ENCODE measurements at places on chromosomes 7 and 10. TPM values are rescaled to one million over a fixed set of nuclear protein-coding genes. Genes with fewer than 3 reads are reported as not detected.
A peak's percentile ranks its signal among the peaks of the same experiment; 100 is the strongest.

GRCh38 chr7:50661345-50662040, 96.3 kb upstream of the DDC start:
- no peak overlapping the region for H3K27ac ChIP-seq
- no peaks in the 10 kb centered on the region for H3K27me3 ChIP-seq
- no peak overlapping the region for H3K4me3 ChIP-seq
- peaks cover 2% of the 10 kb centered on the region for H3K4me1 ChIP-seq

DNA sequence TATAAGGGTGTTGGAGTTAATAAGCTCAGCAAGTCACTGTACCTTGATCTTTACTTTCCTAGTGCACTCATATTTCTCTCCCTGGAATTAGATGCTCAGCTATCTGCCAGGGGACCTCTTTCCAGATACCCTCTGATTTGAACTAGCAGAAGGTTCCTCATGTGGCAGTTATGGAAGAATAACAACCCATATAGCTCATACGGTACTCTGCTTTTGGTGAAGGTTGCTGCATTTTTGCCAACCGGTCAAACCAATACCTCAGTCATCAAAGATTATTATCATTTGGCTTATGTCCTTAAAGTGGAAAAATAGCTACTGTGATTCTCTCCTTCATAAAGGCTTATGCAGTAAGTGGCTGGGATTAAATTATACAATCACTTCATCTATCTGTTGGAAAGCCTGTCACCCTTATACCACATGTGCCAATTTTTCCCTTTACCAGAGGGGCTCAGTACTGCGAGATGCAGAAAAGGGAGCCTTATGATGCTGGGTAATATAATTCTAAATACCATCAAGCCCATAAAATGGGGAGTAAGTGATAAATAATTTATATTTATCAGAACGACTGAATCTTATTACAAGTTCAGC, 43.4 kb upstream of the PTER start:
- no peaks in the 10 kb centered on the region for H3K36me3 ChIP-seq
- no peak for DNase-seq
- H3K4me3 ChIP-seq: no peak overlapping the region
- no peak overlapping the region for H3K27ac ChIP-seq
- H3K4me1 ChIP-seq: no peaks in the 10 kb centered on the region

DNA sequence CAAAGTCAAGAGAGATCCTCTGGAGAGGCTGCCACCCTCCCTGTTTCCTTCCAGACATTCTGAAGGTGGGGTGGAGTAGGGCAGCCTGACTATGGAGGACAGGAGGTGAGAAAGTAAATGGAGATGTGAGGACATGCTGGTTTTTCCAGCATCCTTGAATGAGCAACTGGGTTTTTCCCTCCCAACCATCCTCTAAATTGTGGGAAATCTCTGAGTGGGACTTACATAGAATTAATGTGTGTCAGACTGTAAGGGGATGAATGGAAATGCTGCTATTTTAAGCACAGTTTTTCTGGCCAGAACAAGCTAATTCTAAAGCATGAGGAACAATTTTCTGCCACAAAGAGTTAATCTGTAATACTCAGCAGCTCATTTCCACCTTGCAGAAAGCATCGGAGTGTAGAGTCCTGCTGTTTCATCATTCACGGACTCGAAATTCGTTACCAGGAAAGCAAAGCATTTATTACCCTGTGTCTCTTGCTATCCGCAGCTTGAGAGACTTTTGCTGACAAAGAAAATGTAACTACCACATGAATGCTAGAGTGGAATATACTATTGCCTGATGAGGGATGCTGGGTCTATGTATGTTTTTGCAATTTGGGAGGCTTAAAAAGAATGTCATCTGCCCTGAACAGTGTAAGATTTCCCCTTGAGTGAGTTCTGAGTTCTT, 213.0 kb downstream of the CELF2 start:
- no peaks in the 10 kb centered on the region for H3K36me3 ChIP-seq
- DNase-seq: no peak
- H3K4me1 ChIP-seq: no peaks in the 10 kb centered on the region
- H3K4me3 ChIP-seq: no peak overlapping the region

DNA sequence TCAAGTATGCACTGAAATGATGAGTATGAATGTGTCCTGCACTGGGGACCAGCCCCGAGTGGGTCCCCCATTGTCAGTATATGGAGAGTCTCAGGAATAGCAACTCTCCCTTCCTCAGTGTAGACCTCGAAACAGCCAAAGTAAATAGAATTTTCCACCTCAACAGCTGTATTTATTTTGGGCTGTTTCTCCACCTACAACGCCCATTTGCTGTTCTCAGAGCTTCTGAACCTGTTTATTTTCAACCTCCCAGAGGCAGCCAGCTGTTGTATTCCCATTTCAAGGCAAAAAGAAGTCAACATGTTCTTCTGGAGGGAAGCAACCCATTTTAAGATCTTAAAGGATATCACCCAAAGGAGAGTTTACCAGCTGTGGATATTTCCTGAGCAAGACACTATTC, 59.6 kb upstream of the BICC1 start:
- DNase-seq: no peak
- no peak overlapping the region for H3K4me3 ChIP-seq
- no peaks in the 10 kb centered on the region for H3K4me1 ChIP-seq
- H3K27ac ChIP-seq: no peak overlapping the region
- no peaks in the 10 kb centered on the region for H3K27me3 ChIP-seq
- H3K36me3 ChIP-seq: no peaks in the 10 kb centered on the region

- no peaks in the 10 kb centered on the region for H3K36me3 ChIP-seq
- no peaks in the 10 kb centered on the region for H3K4me1 ChIP-seq
- H3K27me3 ChIP-seq: no peaks in the 10 kb centered on the region
- no peak overlapping the region for H3K27ac ChIP-seq
These were observed 21.9 kb downstream of the NAPEPLD start for GRCh38 chr7:103127006-103127405.

DNA sequence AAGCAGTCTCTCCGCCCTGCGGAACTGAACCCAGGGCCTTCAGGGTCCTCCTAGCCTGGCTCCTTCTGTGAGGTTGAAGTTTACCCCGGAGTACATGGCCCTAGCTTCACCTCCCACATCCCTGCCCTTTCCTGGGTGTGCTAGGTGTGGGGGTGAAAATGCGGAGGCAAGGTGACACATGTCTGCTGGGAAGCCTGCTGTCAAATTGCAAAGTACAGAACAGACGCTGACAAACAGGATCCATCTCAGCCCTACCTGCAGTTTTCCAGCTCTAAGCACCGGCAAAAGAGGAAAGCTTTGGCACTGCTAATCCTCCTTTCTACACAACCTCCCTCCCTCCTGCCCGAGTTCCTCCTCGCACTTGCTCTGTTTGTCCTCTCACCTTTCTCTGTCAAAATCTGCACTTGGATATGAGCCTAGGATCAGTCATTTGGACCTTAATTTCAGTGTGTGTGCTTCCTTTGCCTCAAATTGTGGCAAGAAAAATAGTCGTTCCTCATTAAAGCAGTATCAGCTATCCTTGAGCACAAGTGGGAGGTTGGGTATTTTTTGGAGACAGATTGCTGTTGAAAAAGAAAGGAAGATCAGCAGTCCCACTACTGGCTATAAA, 14.4 kb upstream of the GPR15LG start:
- no peak overlapping the region for H3K4me3 ChIP-seq
- H3K27ac ChIP-seq: no peak overlapping the region
- no peak for DNase-seq
- H3K4me1 ChIP-seq: no peaks in the 10 kb centered on the region

DNA sequence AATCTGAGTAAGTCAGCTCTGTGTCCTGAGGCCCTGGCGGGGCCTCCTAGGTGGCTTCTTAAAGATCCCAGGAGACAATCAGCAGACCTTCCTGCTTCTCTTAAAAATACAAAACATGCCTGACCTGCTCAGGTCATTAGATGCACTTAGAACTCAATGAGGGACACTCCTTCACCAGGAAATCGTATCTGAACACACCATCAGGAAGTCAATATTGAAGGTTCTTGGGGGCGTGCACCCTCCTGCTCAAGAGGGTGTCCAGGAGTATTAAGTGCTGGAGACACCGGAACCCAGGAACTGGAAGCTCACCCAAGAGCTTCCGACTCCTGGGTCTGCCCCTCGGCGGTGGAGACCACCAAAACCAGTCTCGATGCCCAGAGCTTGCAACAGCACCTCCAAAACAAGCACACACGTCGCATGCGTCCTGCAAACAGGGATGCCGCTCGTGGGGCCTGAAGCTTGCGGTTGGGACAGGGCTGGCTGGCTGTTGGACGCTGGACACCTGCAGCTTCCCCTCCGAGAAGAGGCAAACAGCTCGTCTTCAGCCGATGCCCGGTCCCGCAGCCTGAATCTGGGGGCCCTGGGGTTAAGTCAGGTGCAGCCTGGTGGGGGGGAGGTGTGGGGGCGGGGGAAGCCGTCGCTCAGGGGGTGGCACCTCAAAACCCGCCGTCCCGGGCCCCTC, 803 bp downstream of the RAPGEF5 start:
- no peak overlapping the region for H3K27ac ChIP-seq
- no peak overlapping the region for H3K4me3 ChIP-seq
- no peaks in the 10 kb centered on the region for H3K27me3 ChIP-seq
- peaks cover 4% of the 10 kb centered on the region for H3K4me1 ChIP-seq

- H3K36me3 ChIP-seq: no peaks in the 10 kb centered on the region
- H3K4me3 ChIP-seq: no peak overlapping the region
- no peak overlapping the region for H3K27ac ChIP-seq
- H3K27me3 ChIP-seq: no peaks in the 10 kb centered on the region
These were observed 15.5 kb downstream of the AGMO start for GRCh38 chr7:15546272-15546792.

DNA sequence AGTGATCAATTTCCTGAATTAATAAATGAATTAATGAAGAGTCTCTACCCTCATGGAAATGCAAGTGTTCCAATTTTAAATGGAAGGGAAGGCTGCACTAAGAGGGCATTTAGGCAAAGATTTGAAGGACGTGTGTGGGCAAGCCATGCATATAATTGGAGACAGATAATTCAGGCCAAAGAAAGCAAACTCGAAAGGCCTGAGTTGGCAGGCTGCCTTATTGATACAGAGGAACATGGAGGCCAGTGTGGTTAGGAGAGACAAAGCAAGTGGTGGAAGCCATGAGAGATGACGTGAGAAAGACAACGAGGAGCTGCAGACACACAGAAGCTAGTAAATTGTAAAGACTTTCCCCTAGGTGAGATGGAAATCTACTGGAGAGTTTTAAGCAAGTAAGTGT, 15.4 kb upstream of the PCLO start:
- no peaks in the 10 kb centered on the region for H3K36me3 ChIP-seq
- H3K4me3 ChIP-seq: no peak overlapping the region

- H3K27ac ChIP-seq: no peak overlapping the region
- no peaks in the 10 kb centered on the region for H3K36me3 ChIP-seq
- no peak overlapping the region for H3K4me3 ChIP-seq
- H3K4me1 ChIP-seq: no peaks in the 10 kb centered on the region
These were observed 313.8 kb downstream of the FRMD4A start for GRCh38 chr10:14016931-14017333.

- no peak overlapping the region for H3K4me3 ChIP-seq
- H3K4me1 ChIP-seq: no peaks in the 10 kb centered on the region
- no peaks in the 10 kb centered on the region for H3K27me3 ChIP-seq
- no peaks in the 10 kb centered on the region for H3K36me3 ChIP-seq
- DNase-seq: no peak
These were observed 129.7 kb downstream of the ADRA2A start for GRCh38 chr10:111206521-111206920.

GRCh38 chr10:44385696-44386441, 972 bp upstream of the CXCL12 start:
- no peaks in the 10 kb centered on the region for H3K27me3 ChIP-seq
- no peak overlapping the region for H3K27ac ChIP-seq
- H3K36me3 ChIP-seq: no peaks in the 10 kb centered on the region
- no peak overlapping the region for H3K4me3 ChIP-seq
- DNase-seq: no peak
- H3K4me1 ChIP-seq: peaks cover 19% of the 10 kb centered on the region

DNA sequence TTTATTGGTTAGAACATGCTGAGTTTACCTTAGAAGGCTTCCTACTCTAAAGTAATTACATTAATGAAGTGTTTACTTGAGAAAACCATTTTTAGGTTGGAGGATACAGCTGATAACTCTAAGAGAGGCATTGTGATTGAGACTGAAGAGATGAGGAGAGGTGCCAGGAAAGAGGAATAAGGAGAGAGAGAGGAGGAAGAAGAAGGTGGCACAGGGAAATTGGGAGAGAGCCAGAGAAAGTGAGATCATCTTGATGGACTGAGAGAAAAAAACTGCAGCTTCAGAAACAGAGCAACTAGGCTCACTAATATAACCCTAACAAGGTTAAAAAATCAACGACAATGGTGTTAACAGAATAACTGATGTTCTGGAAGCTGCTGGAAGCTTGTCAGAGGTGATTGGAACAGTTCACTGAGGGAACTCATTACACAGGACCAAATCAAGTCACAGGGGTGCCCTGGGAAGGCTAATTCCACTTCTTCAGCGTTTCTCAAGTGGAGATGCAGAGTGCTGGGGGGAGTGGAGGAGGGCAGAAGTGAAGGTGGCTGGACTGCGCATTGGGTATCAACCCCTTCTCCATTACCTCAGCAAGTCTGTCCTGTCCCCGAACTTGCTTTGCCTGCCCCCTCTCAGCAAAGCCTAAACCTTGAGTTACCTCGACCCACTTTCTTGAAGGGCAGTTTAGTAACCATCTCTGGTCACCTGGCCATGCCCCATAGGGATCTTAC, 6.9 kb upstream of the SORBS1 start:
- DNase-seq: no peak
- H3K27me3 ChIP-seq: no peaks in the 10 kb centered on the region
- no peaks in the 10 kb centered on the region for H3K4me1 ChIP-seq
- H3K36me3 ChIP-seq: no peaks in the 10 kb centered on the region
- H3K4me3 ChIP-seq: no peak overlapping the region
- no peak overlapping the region for H3K27ac ChIP-seq

GRCh38 chr7:107957436-107957835, 45.5 kb downstream of the LAMB1 start:
- peaks cover 27% of the 10 kb centered on the region for H3K36me3 ChIP-seq
- H3K27ac ChIP-seq: peak overlapping the region; percentile 58
- no peak overlapping the region for H3K4me3 ChIP-seq

NKX2-3 gene
- total RNA-seq: not detected

FZD8 gene
- total RNA-seq: 12.4 TPM

CYP2E1 gene
- total RNA-seq: 0.20 TPM

PAPSS2 gene
- 27.9 TPM for total RNA-seq

PILRA gene
- total RNA-seq: 2.4 TPM

DDC gene
- total RNA-seq: not detected

SAMD9L gene
- total RNA-seq: 17.4 TPM

RBP4 gene
- total RNA-seq: 5.3 TPM

HIPK2 gene
- total RNA-seq: 58.5 TPM

HOXA9 gene
- total RNA-seq: 1.9 TPM
